Diencephalon (tissue), 1 donor: ENCODE measurements at places on chromosomes 2 and 18. TPM values are rescaled to one million over a fixed set of nuclear protein-coding genes. Genes with fewer than 3 reads are reported as not detected.

The MGAT4A gene
- total RNA-seq, result 54.0 TPM

The EDAR gene
- total RNA-seq, result not detected

The VPS54 gene
- total RNA-seq, result 34.6 TPM

The SKA1 gene
- 5.5 TPM for total RNA-seq

The THUMPD2 gene
- 13.4 TPM for total RNA-seq

The TMEM178A gene
- 24.2 TPM for total RNA-seq
